SHP77 (cell line): ENCODE measurements at places on chromosomes 6 and 20.
A peak's percentile ranks its signal among the peaks of the same experiment; 100 is the strongest.

DNA sequence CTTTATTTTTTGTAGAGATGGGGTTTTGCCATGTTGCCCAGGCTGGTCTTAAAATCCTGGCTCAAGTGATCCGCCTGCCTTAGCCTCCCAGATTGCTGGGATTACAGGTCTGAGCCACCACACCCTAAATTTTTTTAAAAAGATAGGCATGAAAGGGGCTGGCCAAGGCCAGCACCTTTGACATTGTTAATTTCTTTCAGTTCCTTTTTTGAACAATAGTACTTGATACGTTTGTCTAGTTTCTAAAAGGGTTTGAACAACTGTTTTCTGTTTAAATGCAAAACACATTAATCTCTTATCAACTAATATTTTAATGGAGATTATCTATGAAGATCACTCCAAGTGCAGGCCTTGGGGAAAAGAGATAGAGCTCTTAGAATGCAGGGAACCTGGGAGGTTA is 37.6 kb upstream of the PTPRK start:
- DNase-seq: no peak

DNA sequence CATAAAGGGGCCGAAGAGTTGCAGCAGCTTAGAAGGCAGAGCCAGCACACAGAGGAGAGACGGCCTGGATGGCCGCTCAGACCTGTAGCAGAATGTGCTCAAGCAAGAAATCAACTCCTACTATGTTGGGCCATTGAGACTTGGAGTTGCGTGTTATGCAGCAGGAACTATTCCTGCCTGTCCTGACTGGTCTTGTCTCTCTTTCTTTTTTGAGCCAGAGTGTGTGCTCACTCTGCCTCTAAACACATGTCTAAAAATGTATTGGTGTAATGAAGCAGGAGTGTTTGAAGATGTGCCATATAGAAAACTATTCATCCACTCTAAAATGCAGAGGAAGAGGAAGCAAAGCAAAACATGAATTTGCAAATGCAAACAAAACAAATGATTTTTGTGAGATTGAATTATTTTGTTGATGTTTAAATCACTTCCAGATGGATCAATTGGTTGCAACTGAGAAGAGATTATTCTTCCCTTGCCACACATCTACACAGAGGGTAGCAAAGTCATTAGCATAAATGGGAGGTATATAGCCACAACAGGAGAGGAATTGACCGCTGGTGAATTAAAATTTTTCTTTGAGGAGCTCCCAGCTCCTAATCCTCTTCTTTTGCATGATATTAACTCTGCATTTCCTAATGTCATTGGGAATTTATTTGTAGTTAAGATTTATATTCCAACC is 20.4 kb upstream of the SYNJ2 start:
- no peak for DNase-seq

DNA sequence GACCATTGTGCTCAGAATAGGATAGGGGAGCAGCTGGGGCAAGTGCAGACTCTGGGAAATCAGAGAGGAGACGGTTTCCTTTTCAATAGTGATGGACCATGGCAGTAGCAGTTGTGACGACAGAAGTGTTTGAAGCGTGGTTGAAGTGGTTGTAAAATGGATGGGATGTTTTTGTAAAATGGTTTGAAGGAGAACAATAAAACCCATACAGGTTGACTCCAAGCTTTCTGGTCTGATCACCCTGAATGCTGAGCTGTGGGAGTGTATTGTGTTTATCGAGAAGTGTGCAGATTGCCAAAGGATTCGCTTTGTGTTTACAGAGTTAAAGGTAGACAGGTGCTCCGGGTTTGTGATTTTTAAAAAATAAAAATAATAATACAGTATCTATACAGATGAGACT is 255.2 kb upstream of the SULF2 start:
- no peak for DNase-seq

DNA sequence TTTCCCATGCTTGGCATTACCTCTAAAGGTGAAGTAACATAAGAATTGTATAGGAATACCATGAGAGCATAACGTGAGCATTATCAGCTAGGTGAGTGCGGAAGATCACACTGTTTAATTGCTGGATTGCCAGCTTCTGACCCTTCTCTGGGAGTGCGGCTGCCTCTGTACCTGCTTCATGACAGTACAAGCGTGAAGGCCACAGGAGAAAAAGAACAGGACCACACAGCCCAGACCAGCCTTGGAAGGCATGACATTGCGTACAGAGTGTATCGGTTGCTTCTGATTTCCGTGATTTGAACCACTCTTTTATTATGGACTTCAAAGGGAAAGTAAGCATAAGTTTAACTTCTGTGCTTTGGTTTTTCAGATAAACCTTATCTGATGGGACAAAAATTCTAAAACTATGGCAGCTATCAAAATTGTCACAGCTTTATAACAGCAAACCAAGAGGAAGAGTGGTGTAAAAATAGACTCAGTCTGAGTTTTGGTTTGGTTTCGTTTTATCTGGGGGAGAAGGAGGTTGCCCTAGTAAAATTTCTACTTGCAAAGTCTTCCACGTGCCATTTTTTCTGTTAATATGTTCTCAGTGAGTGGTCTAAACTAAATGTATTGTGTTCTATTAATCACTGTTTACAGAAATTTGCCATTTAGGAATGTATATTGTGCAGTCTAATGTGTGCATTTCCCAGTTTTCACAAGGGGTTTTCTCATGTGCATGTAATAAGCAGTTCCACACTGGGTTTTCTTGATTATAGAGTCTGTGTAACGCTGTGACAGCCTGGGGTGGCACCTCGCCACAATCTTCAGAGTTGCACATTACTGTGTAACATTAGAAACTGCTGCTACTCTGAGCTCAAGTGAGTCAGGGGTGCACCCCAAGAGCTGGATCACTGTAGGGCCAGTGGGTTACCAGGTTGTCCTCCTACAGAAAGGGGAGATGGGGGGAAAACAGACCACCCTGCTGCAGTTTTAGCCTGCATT is 97.3 kb downstream of the RPP40 start:
- DNase-seq: no peak

DNA sequence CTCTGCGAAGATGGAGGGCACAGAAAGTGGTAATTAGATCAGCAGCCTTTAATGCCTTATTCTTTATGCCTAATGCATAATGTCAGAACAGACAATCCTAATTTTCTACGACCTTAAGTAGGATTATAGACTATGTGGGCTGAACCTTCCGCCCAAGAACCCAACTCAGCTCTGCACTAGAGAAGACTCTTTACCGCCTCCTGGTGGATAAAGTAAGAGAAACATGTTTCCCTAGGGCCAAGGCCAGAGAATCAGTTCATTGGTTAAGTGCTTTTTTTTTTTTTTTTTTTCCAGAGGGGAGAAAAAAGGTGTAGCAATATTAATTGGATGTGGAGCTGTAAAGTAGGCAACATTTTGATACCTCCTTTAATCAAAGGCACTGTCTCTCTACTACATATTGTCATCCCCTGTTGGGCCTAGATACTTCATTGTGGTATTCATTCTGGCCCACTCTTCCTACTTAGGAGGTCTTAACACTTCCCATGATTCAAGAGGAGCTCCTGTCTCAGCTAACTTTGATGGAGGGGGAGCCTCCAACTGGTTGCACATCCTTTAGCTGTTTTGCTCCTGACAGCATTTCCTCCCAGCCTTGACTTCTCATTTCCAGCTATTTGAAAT is 124.9 kb upstream of the NRN1 start:
- peak; percentile 2 for DNase-seq

- DNase-seq: no peak
Observed at GRCh38 chr6:118542184-118542952, 5.7 kb upstream of the PLN start.

DNA sequence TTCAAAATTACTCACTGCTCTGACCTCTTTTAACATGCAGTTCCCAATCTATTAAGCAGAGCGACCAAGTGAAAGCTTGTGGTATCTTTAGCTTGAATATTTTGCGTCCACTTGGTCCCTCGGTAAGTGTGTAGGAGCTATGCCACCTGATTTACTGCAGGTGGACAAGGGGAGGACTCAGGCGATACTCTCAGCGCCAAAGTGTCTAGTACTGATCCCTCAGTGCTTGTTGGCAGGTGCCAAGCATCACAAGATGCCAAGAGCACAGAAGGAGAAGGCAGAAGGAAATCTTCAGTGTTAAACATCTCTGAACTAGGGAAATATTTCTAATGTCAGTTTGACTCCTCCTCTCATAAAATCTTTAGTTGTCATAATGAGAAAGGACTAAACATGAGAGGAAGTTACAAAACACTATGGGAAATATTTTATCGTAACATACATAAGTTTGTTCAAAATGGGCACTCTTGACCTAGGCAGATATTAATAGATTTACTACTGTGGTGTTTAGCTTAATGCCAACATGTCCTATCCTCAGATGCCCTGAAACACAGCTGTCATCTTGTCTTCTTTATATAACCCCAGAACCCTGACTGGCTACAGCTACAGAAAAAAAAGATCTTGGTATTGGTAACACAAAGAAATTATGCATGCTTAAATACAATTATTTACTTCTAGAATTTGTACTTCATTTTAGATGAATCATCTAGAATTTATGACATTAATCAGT is 19.5 kb downstream of the NHLRC1 start:
- no peak for DNase-seq

DNA sequence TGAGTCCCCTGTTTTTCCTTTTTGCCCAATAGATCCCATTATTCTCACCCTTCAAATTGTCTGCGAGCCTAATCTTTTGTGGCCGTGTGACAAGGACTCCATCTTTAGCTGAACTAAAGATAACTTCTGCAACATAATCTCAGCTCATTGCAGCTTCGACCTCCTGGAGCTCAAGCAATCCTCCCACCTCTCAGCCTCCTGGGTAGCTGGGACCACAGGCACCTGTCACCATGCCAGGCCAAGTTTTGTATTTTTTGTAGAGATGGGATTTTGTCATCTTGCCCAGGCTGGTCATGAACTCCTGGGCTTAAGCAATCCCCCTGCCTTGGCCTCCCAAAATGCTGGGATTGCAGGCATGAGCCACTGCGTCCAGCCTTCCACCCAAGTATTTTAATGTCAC is 161.0 kb downstream of the GJA1 start:
- no peak for DNase-seq

DNA sequence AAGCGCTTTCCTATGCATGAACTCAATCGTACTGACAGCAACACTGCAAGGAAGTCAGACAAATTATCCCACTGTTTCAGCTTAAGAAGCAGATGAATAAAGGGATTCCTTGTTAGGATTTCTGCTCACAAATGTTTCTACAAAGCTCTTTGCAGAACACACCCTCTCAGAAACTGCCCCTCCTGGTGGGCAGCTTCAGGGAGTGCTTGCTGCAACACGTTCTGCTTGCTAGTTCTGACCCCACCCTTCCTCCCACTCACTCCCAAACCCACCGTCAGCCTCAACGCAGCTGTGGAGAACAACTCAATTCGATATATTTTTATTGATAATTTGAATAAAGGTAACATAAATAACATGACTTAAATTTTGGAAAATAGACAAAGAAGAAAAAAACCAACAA is 250.8 kb upstream of the PRDM1 start:
- DNase-seq: no peak

GRCh38 chr20:43065299-43065698 is 124.4 kb downstream of the PTPRT start:
- no peak for DNase-seq

DNA sequence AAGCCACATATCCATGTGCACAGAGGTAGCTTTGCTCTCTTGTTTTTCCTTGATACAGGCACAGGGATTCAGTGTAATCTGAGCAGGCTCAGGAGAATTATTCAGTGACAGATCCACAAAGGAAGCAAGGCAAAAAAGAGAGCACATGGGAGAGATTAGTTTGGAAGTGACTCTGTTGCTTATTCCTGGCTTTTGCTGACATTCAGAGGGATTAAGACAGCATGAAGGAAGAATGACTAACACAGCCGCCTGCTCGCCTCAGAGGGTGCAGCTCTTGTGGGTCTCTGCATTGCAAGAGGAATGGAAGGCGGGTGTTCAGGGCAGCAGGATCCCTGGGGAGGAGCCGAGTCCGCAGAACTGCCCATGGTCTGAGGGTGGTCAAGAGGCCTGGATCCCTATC is 203.4 kb upstream of the KCNQ5 start:
- DNase-seq: no peak

- DNase-seq: no peak
Observed at GRCh38 chr6:47917811-47918210, 136.0 kb downstream of the OPN5 start.

DNA sequence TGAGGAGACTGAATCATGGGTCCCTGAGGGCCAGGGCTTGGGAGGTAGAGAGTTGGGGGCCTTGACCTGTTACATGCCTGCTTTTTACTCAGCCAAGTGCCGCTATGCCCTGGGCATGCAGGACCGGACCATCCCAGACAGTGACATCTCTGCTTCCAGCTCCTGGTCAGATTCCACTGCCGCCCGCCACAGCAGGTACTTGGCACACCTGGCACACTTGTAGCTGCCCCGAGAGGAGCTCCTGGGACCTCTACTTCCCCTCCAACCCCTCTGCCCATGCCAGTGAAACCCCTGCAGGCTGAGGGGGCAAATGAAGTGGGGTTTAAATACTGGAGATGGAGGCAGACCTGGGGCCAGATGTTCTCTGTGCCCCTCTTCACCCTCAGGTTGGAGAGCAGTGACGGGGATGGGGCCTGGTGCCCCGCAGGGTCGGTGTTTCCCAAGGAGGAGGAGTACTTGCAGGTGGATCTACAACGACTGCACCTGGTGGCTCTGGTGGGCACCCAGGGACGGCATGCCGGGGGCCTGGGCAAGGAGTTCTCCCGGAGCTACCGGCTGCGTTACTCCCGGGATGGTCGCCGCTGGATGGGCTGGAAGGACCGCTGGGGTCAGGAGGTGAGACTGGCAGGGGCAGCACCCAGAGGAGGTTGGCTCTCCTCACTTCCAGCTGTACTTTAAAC is 4.6 kb downstream of the DDR1 start:
- DNase-seq: no peak

- DNase-seq: no peak
Observed at GRCh38 chr20:37259865-37260264, 1.7 kb downstream of the GHRH start.

DNA sequence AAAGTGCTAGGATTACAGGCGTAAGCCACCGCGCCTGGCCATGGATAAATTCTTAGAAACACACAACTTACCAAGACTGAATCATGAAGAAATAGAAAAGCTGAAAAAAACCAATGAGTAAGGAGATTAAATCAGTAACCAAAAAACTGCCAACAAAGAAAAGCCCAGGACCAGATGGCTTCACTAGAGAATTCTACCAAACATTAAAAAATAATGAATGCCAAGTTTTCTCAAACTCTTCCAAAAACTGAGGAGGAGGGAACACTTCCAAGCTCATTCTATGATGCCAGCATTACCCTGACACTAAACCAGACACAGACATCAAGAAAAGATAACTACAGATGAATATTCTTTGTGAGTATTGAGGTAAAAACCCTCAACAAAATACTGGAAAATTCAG is 44.3 kb downstream of the USP49 start:
- DNase-seq: no peak

DNA sequence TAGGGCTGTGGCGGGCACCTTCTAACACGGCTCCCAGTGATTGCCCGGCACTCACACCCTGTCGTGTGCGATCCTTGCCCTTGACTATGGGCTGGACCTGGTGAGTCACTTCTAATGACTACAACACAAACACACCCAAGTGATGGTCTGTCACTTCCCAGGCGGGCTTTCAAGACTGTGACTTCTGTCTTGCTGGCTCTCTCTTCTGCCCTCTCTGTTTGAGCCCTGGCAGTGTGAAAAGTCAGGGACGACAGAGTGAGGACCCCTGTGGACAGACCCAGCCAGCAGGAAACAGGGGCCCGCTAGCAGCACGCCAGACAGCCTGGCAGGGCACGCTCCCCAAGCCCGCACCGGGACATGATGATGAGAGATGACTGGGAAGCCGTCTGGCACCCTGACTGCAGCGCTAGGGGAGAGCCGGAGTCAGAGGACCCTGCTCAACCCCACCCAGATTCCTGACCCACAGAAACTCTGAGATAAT is 43.0 kb downstream of the KIF16B start:
- peak; percentile 41 for DNase-seq

GRCh38 chr6:159615918-159616317 is 77.1 kb downstream of the SOD2 start:
- DNase-seq: no peak

GRCh38 chr6:29653452-29654038 is 3.3 kb upstream of the MOG start:
- DNase-seq: peak; percentile 66
